NCI-H524 treated with DMSO at 0.1 percent for 48 hours (cell line): ENCODE measurements at places on chromosomes 5 and 9.

DNA sequence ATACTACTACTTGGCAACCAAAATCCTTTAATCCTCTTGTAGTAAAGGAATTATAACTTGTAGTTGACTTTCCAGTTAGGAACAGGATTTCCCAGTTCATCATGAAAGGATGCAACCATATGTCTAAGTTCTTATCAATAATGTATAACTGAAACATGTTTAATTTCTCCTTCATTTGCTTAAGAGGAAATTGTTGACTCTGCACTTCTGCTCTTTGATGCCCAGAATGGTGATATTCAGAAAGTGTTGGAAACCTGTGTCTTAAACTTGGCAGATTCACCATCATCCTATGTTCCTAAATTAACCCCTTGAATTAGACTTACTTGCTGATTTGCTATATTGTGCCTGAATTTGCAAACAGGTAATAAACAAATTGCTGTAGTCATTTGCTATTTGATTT, 201.5 kb downstream of the PTPRD start:
- peak; percentile 23 for DNase-seq

DNA sequence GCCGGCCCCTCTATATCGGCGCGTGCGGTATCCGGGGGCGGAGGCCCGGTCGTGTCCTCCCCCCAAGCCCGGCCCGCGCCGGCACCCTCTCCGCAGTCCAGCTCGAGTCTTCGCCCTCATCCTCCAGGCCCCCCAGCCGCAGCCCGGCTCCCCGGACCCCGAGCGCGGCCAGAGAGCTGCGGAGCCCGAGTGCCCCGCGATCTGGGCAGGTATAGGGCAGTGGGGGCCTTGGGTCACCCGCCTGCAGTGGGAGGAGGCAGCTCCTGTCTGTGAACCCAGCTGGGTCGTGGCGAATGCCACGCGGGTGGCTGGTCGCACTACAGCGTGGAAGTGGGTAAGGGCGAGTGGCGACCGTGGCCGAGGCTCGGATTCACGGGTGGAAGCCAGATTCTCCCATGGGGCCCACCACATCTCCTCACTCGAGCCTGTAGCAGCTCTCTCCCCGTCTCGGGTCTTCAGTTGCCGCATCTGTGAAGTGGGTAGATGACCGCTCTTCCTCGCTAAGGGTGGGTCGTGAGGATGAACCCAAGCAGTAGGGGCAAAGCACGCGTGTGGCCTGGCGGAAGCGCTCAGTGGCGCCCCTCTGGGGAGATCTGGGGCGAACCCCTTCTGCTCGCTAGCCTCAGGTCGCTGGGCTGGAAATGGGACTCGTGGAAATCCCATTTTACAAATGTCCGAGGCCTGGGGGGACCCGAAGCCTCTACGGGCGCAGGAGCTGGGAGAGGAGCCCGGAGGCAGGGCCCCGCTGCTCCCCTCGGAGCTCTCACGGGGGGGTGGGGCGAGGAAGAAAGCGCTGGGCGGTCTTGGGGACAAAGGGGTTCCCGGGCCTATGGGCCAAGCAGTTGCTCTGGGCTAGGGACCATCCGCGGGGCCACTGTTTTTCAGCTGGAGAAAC, 1.9 kb downstream of the NR5A1 start:
- no peak for DNase-seq

- DNase-seq, result peak; percentile 62
Measured at GRCh38 chr5:118407958-118408357, 580.4 kb downstream of the DTWD2 start.

DNA sequence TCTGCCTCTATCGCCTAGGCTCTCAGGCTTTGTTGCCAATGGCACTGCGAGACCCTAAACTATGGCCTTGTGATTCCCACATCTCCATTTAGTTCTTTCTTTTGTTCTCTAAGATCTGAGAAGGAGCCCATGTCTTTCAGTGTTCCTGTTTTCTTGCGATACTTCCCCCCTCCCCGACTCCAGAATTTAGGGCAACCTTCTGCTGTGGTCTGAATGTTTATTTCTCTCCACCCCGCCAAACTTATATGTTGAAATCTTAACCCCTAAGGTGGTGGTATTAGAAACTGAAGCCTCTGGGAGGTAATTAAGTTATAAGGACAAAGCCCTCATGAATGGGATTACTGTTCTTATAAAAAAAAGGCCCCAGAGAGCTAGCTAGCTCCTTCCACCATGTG, 6.4 kb downstream of the TMC1 start:
- DNase-seq, result no peak

DNA sequence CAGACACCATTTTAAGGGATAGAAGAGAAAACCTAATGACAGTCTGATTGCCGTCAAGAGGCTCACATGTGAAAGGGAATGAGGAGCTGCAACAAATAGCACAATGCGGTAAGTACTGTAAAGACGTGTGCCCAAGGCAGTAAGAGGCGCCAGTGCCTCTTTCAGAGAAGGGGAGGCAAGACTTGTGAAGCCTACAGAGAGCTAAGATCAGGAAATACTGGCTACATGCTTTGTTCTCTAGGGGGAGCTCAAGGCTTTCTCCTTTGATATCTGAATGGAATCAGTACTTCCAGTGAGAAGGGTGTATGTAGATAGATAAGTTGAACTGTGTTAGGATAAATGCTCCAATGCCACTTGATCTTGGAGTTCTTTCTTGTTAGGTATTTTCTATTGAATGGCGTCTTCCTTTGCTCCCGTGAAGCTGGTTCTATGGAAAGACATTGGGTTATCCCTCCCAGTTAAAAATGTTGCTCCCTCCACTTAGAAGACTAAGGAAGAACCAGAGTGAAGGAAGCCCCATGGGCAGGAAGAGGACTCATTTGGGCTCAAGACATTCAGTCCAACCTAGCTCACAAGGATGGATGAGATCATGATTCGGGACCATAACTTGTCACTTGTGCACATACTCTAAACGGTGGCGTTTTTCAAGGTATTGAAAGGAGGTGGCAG, 23.5 kb upstream of the ALDOB start:
- DNase-seq, result peak; percentile 78
